Esophagus muscularis mucosa (tissue), 4 donors: ENCODE measurements at places on chromosomes 1 and 21. TPM values are rescaled to one million over a fixed set of nuclear protein-coding genes. Genes with fewer than 3 reads are reported as not detected.
A peak's percentile ranks its signal among the peaks of the same experiment; 100 is the strongest.

GRCh38 chr1:43878854-43879253, 54.7 kb upstream of the ARTN start:
- H3K4me1 ChIP-seq: peaks cover 15% of the 10 kb centered on the region
- no peaks in the 10 kb centered on the region for H3K27me3 ChIP-seq
- H3K27ac ChIP-seq: no peak overlapping the region
- H3K36me3 ChIP-seq: no peaks in the 10 kb centered on the region
- DNase-seq: no peak

DNA sequence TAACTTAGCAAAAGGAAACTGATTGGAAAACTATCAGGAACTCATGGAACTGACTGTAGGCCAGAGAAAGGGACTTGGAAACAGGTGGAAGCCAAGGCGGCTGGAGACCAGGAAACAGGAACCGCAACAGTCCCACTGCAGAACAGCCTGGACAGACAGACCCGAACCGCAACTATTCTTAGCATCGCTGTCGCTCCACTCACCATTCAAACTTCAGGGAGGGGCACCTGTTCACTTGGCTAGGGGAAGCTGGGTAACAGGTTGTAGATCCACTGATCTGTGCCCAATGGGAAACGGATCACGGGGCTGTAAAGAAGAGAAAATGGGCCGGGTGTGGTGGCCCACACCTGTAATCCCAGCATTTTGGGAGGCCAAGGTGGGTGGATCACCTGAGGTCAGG, 61.9 kb downstream of the CLSTN1 start:
- no peaks in the 10 kb centered on the region for H3K27me3 ChIP-seq
- no peaks in the 10 kb centered on the region for H3K36me3 ChIP-seq
- no peak overlapping the region for H3K4me3 ChIP-seq
- no peak overlapping the region for H3K27ac ChIP-seq

- H3K4me1 ChIP-seq: no peaks in the 10 kb centered on the region
- no peak overlapping the region for H3K27ac ChIP-seq
- no peak for DNase-seq
These were observed 341.9 kb downstream of the PTBP2 start for GRCh38 chr1:97063532-97063931.

DNA sequence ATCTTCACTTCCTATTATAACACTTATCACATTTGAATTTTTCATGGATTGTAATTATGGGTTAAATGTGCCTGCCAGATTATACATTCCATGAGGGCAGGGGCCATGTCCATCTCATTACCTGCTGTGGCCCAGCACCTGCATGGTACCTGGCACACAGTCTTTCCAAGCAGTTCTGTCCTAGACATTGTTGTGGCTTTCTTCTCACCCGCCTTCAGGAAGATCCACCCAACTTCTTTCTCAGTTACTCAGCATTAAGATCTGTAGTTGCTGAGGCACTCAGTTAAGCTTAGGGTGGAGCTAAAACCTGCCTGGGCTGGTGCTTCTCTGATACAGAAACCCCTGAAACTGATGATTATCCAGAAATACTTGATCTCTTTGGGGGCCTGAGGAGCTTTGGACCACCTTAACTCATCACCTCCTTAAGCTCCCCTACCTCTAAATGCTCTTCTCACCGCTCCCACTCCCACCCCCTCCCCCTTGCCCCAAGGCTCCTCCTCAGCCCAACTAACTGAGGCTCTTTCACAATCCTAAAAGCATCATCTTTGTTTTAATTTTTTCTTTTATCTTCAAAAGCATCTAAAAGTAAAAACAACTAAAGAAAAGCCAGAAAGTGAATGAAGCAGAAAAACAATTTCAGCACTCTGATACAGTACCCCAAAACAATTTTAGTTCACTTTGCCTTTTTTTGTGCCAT, 190.6 kb downstream of the FGGY start:
- H3K27me3 ChIP-seq: no peaks in the 10 kb centered on the region
- H3K27ac ChIP-seq: no peak overlapping the region
- DNase-seq: peak; percentile 70

- no peak overlapping the region for H3K4me3 ChIP-seq
- DNase-seq: peak; percentile 29
- no peaks in the 10 kb centered on the region for H3K36me3 ChIP-seq
- H3K27me3 ChIP-seq: no peaks in the 10 kb centered on the region
- no peaks in the 10 kb centered on the region for H3K4me1 ChIP-seq
- H3K27ac ChIP-seq: no peak overlapping the region
These were observed 2.2 kb upstream of the LYPD8 start for GRCh38 chr1:248757784-248758195.

The ASPM gene
- total RNA-seq: 0.17 TPM

The PDC gene
- total RNA-seq: not detected

The INTS7 gene
- 6.0 TPM for total RNA-seq

The CRYAA gene
- total RNA-seq: not detected
